Stimulated activated CD4-positive, alpha-beta T cell treated with anti-CD3 and anti-CD28 coated beads, TNF-alpha, amount 100 ng/mL, for 4 hours (primary cell): ENCODE measurements at places on chromosomes 4 and X.

GRCh38 chr4:36402008-36402758 lies 120.8 kb downstream of the DTHD1 start:
- no peak for DNase-seq

DNA sequence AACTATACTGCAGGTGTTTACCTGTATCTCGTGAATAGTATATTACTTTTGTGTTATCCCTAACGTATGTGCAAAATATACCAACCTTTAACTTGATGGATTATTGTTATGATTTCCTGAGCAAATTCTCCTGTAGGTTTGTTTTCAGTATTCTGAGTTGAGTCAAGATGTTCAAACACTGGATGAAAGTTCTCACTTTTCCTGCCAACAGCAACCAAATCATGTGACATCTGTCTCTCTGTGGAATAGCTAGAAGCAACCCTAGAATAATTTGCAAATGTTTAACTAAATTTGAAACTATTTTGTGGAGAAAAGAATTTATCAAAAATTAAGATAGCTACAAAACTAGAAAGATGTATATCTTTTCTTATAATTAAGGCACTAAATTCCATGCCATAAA lies 35.6 kb downstream of the BCLAF3 start:
- no peak for DNase-seq

GRCh38 chrX:131741103-131741581 lies 197.3 kb downstream of the OR13H1 start:
- DNase-seq: no peak

DNA sequence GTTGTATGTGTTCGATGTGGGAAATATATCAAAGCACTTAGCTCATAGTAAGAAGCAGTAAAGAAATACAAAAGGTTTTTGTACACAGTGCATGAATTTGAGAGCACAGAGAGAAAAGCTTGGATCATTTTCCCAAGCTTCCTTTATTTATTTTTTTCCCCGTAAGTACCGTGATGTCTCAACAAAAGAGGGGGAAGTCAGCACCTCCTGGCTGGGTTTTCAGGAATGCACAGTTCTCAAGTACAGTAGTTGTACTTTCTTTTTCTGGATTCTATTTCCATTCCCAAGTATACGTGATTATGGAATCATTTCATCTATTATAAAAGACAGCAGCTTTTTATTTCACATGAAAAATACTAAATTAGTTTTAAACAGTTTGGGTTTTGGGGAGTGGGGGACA lies 171.5 kb upstream of the EDNRA start:
- DNase-seq: no peak

GRCh38 chr4:55866290-55866907 lies 13.0 kb downstream of the EXOC1 start:
- no peak for DNase-seq
